ENCODE measurements at places on chromosomes 12 and 14.

DNA sequence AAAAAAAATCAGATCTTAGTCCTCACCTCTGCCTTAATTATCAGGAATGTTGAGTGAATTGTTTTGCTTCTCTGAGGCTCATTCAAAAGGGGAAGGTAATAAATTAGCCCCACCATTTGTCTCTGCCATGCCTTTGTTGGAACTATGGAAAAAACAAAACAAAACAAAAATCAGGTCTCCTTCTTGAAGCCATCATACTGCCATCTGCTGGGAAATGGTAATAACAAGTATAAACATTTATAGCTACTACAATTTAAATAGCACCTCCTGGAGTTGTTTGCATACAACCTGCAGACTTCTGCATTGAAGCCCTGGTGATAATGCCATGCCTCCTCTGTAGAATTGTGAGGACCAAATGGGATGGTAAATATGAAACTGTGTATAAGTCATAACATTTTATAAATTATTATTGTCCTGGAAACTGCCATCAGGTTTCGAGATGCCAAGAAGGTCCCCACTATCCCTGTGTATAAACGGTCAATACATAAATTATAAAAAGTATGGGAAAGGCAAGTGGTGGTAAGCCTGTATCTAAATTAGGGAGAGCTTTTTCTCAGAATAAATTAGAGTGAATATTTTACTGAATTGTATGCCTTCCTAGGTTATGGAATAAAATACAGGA is 87.2 kb upstream of the FGD4 start:
- DNase-seq, result no peak

- no peak for DNase-seq
Observed at GRCh38 chr14:54797556-54797955, 105.1 kb downstream of the GCH1 start.

DNA sequence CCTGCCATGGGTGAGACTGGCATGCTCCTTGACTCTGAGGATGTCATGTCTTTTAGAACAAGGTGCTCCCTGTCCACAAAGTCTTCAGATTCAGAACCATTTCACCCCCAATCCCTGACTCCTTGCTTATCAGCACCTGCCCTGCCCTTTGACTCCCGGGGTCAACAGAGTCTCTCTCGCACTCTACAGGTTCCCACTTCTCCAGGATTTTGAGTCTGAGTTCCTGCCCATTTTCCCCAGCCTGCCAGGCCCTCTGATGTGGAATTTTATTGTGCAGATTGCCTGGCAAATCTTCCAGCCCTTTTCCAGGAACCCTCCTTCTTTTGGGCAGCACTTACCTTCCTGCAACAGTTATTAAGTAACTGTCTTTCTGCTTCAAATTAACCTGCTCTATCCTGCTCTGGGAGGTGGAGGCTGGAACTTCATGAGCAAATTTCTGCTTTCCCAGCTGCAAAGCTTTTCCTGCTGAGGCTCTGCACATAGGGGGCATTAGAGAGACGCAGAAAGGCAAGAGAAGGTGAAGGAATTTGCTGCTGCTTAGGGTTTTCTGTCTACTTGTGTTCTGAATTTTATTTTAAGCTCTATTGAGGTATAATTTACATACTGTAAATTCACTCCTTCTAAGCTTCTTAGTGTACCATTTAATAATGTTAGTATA is 259.1 kb downstream of the PCNX1 start:
- peak; percentile 29 for DNase-seq

GRCh38 chr12:116561181-116561821 is 2.1 kb downstream of the MAP1LC3B2 start:
- no peak for DNase-seq

DNA sequence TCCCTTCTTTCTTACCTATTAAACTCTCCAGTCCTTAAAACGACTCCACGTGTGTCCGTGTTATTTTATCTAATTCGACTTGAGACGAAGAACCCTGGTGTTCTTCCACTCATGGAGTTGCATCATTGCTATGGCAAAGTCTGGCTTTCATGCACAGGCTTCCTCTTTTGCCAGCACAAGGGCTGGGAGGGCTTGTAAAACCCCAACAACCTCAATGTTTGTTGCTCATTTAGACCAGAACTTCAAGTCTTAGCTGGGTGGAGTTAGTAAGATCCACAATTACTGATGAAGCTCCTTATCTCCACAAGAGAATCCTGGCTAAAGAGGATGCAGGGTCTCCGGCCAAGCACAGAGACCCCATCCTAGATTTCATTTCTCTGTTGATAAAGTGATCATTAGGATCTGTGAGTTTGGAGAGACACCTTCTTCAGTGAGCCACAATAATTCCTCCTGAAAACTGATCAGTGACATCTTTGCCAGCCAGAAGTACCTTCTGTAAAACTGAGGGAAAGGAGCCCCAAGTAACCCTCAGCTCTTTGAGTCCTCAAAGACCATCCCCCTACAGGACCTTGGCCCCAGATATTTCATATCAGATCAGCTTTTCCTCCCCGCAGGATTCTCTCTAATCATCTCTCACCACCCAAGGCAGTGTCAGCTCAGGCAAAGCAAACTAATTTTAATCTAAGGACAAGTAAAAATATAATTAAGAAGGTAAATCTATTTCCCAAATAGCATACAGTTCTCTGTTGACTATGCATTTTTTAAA is 514.6 kb downstream of the FUT8 start:
- no peak for DNase-seq

DNA sequence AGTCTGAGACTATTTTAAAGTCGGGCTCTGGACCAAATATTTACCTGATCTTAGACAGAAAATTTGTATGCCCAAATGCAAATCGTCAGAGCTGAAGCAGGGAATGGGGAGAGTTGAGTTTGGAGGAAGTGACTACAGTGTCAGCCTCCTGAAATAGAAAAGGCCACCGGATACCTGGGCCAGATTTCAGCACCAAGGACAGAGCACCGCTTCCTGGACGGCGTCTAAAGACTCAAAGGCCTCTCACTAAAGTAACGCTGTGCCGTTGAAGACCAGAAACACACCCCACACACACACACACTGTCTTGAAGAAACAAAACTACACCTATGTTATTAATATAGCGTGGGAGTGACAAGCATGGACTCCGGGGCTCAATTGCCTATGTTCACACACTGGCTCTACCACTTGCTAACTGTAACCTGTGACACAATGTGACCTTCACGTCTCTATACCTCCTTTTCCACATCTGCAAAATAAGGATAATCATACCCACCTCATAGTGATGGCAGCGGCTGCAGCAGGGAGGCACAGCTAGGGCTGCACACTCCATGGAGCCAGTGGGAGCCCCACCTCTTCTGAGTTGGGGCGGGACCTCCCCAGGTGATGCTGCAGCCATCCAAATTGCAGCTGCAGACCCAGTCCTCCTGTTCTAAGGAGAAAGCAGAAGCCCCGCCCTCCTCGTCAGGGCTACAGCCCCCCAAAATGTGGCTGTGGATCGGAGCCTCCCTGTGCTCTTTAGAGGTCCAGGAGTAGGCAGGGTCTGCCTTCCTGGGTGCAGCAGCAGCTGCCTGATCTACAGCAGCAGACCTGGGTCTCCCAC is 35.6 kb downstream of the KRT76 start:
- peak; percentile 24 for DNase-seq

DNA sequence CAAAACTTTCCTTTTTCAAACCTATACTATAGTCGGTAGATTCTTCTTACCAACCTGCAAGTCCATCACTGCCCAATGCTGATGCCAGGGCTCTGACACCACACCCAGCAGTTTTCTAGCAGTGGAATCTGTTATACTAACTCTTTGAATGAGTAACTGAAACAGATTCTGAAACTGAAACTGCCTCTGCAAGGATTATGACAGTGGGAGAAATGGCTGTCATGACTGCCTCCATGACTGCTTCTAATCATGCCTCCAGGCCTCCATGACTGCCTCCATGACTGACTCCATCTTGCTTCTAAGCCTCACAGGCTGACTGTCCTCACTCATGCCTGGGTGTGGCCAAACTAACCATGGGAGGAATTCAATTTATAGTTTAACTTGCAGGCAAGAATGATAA is 29.4 kb upstream of the OXA1L start:
- DNase-seq, result no peak

GRCh38 chr12:1581973-1582708 is 12.2 kb downstream of the FBXL14 start:
- no peak for DNase-seq
